ENCODE measurements at places on chromosomes 2 and 18.

DNA sequence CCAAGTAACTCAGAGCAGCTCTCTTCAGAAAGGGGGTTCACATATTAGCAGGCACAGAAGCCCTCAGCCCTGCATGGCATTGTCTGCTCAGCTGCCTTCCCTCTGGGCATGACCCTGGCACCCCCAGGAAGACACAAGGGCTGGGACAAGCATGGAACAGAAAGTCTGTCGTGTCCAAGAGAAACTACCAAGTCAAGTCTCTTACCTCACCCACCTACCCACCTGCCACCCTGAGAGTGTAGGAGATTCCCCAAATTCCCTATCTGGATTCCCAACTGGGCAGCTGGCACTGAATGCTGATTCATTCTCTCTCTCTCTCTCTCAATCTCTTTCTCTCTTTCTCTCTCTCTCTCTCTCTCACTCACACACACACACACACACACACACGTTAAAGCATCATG, 21.6 kb downstream of the SMAD7 start:
- DNase-seq = no peak

DNA sequence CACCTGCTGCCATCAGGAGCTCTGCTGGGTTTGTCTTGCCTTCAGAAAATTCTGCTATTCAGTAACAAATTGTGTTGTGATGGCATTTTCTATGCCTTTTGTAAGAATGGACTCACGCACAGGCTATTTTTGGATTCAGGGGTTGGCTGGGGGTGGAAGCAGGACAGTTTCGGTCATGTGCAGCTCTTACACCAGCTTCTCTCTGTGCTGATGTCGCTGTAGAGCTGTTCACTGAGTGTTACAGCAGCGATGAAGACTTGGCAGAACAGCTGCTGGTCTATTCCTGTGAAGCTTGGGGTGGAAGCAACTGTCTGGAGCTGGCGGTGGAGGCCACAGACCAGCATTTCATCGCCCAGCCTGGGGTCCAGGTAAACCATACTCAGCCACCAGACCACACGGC, 49.2 kb downstream of the TRPM8 start:
- DNase-seq = no peak

GRCh38 chr2:191888400-191889166, 41.7 kb upstream of the CAVIN2 start:
- no peak for DNase-seq

GRCh38 chr2:179262077-179262660, 2.5 kb downstream of the SESTD1 start:
- DNase-seq = no peak

GRCh38 chr2:43127208-43127940, 99.0 kb downstream of the ZFP36L2 start:
- no peak for DNase-seq

- no peak for DNase-seq
Measured at GRCh38 chr2:46270384-46270783, 26.8 kb upstream of the EPAS1 start.

All from AG04449 (cell line).